Epithelial cell of alveolus of lung (primary cell): ENCODE measurements at places on chromosomes 16 and 17. TPM values are rescaled to one million over a fixed set of nuclear protein-coding genes. Genes with fewer than 3 reads are reported as not detected.

The RNF112 gene
- 1.6 and 6.9 TPM in 2 replicates for total RNA-seq

The ITGA2B gene
- total RNA-seq, result under 0.01 and 0.56 TPM in 2 replicates

The NRN1L gene
- total RNA-seq, result 0.96 TPM in 1 of 2 replicates, not detected in the other

The NPW gene
- total RNA-seq, result 5.6 and 6.6 TPM in 2 replicates

The ATP1B2 gene
- 1.0 TPM in 1 of 2 replicates, not detected in the other for total RNA-seq

The CTRB1 gene
- not detected in 2 replicates for total RNA-seq

The RHBDL3 gene
- 0.26 TPM in 1 of 2 replicates, not detected in the other for total RNA-seq

The CHST6 gene
- 0.24 and 1.7 TPM in 2 replicates for total RNA-seq

The TMEM88 gene
- total RNA-seq, result 1.9 and 3.3 TPM in 2 replicates

The MT1M gene
- 10.9 and 12.5 TPM in 2 replicates for total RNA-seq

The DPEP2 gene
- not detected in 2 replicates for total RNA-seq

The EPX gene
- not detected in 2 replicates for total RNA-seq
